NCI-H226 (cell line): ENCODE measurements at places on chromosomes 2 and 18.

- DNase-seq = no peak
Observed at GRCh38 chr18:45290364-45290763, 324.9 kb upstream of the SLC14A2 start.

DNA sequence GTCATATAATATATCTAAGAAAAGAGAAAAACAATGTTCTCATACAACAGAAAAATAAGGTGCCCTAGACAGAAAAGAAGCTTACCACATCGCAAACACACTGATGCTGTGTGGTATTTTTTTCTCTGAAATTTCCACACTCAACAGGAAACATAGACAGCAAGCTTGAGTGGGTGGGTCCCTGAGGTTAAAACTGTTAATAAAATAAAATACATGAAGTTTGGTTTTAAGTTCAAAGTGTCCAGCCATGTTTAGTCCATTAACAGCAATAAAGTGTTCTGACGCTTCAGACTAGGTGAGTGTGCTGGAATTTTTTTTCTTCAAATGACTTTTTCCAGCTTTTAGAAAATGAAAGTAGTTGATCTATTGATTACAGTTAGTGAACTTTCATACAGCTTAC lies 83.3 kb upstream of the EPB41L5 start:
- DNase-seq = no peak

DNA sequence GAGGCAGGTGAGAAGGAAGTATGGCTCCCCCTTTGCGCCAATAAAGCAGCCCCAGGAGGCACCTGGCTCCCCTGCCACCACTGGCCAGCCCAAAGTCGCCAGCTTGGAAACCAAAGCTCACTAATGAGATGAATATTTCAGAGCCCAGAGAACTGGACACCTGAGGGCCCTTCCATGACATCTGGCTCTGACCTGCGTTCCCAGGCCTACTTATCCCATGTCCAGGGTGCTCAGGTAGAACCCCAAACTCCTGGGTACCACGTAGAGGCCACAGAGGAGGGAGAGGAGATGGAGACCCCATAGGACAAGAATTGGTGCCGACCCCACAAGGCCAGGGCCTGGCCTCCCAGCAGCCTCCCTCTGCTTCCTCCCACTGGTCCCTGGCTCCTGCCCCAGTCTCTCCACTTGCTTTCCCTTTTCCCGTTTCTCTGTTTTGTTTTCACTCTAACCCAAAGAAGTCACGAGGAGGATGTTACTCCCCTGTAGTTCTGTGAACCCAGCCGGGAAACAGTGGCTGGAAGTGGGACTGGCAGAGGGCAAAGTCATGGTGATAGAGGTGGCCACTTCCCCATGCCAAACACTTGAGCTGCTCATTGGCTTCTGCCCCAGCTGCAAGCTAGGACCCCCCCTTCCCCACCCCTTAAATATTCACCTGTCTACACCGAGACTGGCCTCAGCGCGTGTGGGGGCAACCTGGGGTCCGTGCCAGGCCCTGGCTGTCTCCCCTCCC lies 820 bp downstream of the TMBIM1 start:
- no peak for DNase-seq

DNA sequence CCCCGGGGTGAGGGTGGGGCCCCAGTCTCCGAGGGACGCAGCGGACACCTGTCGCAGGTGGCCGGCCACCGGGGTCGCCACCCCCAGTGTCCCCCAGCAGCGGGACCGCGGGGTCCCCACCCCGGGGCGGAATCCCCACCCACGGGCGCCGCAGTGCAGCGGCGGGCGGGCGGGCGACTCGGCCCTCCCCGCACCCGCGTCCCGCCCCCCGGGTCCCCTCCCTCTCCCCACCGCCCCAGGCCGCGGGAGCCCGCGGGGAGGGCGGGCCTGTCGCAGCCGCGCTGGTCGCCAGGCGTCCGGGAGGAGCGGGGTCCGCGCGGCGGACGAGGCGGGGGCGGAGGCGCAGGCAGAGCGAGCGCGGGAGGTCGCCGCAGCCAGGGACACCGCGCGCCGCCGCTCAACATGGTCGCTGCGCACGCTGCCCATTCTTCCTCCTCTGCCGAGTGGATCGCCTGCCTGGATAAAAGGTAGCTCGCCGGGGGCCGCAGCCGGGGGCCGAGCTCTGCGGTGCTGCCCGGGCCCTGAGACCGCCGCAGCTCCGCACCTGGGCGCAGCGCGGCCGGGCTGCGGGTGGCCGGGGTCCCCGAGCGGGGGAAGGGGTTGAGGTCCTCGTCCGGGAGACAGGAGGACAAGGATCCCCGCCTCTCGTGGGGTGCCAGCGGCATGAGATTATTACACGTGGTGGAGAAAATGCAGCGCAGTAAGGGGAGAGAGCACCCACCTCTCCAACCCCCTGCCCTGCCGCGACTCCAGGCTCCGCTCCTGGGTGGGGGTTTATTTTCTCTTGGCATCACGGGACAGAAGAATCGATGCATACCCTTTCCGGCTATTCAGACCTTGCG lies at the start of gene RAPGEF4:
RAPGEF4 (plus strand) TSS at position 264 of the 842 bp plus-strand sequence; CDS start at position 403, 139 bp downstream.
- no peak for DNase-seq

GRCh38 chr2:160317181-160318099 lies 117.4 kb upstream of the ITGB6 start:
- no peak for DNase-seq

DNA sequence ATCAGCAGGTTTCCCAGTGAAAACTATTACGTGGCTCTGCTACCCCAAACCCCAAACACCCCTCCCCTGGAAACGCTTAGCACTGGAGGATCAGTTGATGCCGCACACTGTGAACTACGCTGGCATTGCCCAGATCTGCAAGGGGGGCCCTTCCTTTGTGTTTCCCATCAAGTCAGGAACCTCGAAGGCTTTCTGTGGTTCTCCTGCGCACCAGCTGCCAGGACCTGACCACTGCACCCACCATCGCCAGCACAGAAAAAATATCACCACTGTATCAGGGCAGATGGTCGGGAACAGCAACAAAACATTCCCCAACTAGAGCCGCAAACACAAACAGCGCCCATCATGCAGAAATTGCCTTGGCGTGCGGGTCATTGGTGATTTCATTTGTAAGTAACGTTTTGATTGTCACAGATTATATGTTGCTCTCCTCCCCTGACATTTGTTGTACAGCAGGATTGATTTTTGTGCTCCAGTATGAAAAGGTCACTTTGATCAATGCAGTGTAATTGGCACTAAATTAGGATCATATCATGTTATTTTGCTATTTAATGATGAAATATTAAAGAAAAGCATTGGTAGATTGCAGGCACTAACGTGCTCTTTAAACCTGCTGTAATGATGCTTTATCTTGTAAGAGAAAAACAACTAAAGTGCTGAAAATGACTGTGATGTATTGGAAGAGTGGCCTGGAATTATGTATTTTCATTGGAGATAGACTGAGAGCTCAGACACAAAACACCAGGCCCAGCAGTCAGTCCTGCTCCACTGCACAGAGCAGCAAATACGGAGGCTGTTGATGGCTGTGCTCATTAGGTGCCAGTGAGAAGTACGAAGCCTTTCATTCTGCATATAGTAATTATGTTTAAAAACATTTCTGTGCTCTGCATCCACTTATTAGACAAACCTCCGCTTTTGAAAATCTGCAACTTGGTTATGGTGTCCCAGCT lies 833.2 kb upstream of the SALL3 start:
- no peak for DNase-seq

GRCh38 chr2:173463846-173464245 lies 109.2 kb downstream of the CDCA7 start:
- DNase-seq = no peak

DNA sequence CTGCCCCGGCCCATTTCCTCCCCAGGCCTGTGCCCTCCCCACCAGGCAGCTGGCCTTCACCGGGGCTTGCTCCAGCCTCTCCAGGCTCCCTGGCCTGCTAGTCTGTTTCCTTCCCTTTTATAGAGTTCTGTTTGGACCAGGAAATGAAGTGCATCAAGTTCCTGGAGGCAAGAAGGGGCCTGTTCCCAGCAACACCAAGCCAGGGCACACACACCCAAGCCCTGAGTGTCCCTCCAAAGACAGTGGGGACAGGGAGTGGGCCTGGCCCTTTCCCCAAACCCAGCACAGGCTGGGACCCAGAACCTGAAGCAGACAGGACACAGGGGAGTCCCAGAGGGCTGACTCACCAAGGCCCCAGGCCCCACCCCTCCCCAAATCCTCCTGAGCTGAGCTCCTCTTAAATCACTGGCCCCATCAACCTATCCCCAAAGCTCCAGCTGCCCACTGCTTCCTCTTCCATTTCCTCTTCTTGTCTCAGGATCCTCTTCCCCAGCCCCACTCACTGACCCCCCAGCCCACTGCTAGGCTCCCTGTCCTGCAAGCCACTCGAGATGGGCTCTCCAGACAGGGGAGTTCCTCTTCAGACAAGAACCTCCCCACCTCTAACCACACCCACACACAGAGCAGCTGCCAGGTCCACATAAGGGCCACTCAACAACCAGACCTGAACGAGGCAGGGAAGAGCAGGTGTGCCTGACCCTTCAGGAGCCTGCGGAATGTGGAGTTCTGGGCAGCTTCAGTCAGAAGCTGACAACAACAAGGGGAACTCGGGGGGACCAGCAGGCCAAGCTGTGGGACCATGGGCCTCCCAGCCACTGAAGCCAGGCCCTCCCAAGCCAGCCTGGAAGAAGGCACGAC lies 74.2 kb downstream of the TNS1 start:
- no peak for DNase-seq

- no peak for DNase-seq
Observed at GRCh38 chr2:161039071-161039470, 121.2 kb upstream of the TANK start.

- DNase-seq = no peak
Observed at GRCh38 chr2:51413726-51414125, 381.8 kb upstream of the NRXN1 start.

DNA sequence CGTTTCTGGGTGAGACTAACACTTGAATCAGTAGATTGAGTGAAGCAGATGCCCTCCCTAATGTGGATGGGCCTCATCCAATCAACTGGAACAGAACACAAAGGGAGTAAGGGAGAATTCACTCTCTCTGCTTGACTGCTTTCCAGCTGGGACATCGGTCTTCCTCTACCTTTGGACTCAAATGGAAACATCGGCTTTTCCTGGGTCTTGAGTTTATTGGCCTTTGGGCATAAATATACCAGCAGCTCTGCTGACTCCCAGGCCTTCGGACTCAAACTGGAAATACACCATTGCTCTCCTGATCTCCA lies 311.6 kb downstream of the STK39 start:
- DNase-seq = no peak

- no peak for DNase-seq
Observed at GRCh38 chr2:161733025-161733424, 108.8 kb downstream of the SLC4A10 start.

DNA sequence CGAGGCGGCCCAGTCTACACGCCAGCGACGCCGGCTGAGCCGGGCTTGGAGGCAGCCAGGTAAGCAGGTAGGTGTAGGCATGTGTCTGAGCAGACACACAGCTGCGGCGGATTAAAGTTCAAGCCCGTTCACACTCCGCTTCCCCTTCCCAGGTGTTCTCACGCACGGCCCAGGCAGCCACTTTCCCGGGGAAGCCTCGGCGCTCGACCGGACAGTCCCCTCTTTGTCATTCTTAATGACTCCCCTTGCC lies 367 bp downstream of the TGFA start:
- DNase-seq = no peak

DNA sequence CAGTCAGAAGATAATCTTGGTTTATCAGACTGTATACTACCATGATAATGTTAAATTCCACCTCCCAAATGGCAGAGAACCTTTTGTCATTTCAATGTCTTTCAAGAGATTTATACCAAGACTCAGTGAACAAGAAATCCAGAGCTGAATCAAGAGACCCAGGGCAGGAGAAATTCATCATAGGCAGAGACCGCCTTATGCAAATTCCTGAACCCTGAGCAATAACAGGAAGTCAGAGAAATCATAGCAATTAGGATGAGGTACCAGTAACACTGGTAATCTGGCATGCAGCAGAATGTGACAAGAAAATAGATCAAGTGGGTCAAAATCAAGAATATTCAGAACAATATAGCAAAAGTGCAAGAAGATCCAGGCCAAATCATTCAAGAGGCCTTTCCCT lies 412.4 kb upstream of the LRATD1 start:
- no peak for DNase-seq

DNA sequence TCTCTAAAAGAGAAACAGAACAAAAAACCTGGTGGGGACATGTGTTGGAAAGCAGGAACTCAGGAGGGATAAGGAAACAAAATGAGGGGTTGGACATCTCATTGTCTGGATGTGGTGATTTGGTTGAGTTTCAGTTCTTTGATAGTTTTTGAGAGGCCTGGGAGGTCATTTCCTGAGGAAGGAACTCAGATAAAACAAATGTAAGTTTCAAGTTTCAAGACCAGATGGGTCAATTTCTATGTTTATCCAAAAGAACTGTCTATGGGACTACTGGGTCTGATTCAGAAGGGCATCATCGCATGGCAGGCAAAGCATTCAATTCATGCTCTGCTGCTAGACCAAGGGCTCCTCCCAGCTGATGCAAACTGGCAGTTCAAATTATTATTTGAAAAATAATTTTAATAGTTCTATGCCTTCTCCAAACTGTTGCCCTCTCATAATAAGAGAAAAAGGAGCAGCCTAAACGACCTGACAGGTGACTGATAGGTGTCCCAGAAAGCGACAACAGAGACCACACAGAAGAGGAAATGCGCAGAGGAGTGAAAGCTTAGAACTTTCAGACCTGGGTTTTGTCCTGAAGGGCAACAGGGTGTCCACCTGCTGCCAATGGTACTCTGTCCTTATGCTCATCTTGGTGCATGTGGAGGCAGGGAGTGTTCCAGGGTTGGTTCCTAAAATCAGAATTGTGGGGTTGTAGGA lies 39.3 kb upstream of the SH3RF3 start:
- DNase-seq = peak; percentile 35

DNA sequence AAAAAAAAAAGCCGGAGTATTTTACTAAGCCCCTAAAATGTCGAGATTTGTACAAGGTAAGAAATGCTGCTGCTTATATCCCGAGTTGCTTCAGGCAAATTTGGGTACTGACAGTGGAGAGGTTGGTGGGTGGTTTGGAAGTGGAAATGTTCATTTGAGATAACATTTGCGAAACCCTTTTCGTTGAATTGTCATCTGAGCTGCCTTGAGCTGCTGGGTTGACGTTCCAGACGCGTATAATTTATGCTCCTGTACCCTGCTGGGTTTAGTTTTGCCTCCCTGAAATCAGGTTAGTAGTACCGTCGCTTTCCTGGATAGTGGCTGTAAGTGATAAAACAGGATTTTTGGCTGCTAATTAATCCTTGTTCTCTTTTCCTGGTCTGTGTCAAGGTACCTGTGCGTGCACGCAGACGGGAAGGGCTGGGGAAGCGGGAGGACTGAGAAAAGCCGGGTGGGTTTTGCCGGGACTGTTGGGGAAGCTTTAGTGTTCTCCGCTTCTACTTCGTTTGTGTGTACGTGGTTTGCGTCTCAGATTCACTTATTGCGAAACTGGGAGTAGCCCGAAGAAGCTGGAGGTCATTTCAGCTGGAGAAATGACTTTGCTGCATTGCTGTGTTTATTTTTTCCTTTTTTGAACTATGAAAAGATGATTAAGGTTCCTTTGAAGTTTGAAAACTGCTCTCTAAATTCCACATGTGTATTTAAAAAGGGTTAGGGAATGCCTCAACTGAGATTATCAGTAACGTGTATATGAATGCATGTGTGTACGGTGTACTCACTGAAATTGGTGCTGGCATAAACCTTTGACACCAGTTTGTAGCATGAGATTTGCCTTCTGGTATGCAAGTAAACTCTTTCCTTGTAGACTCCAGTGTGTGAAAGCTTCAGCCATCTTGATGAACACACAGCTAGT lies 709 bp downstream of the UGP2 start:
- DNase-seq = peak; percentile 61
